ENCODE measurements at places on chromosomes 11 and 22.

DNA sequence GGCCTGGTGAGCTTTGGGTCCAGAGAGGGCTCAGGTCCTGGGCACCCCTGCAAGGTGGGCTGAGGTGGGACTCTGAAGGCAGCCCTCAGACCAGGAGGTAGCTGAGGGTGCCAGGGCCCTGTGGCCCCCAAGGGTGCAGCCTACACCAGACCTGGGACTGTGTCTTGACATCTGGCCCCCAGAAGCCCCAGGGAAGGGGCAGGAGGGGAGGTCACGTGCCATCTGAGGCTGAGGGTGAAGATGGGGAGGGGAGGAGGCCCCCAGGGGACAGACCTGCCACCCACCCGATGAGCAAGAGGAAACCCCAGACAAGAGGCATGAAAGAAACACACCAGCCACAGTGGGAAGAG is 520.2 kb downstream of the BRD1 start:
- no peak for DNase-seq

- no peak for DNase-seq
Observed at GRCh38 chr11:60889869-60890311, 16.5 kb downstream of the PRPF19 start.

DNA sequence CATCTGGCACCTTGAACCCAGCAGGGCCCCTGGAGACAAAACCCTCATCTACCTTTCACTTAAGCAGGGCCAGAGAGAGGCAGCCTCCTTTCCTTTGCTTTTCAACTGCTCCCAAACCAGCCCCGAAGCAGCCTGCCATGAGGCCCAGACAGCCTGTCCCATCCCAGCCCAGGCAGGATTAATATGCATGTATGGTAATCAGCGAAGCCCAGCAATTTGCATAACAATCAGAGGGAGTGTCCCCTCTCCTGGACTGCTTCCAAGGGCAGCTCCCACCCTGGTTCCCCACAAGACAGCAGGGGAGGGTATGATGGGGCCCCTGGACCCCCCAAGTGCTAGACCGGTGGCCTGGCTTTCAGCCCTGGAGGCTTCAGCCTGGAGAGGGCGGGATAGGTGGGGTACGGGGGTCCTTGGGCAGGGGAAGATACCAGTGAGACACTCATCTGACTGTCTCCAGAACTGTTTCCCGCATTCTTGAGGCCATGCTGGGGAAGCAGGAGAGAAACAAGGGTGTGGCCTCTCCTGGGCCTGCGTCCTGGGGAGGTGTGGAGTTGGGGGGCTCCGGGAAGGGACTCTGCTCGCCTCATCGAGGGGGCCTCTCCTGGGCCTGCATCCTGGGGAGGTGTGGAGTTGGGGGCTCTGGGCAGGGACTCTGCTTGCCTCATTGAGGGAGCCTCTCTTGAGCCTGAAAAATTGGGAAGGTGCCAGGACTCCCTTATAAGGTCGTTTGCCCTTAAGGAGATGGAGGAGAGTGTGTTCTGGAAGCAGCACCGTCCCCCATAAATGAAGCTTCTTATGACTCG is 93.2 kb upstream of the PRR5 start:
- DNase-seq = no peak

GRCh38 chr11:15629690-15630321 is 515.1 kb downstream of the INSC start:
- no peak for DNase-seq

GRCh38 chr22:23844739-23845202 is 6.0 kb upstream of the DERL3 start:
- DNase-seq = no peak

All from stimulated activated naive CD4-positive, alpha-beta T cell treated with Interleukin-2 at 50 U/mL for 16 hours (primary cell).